ENCODE measurements at places on chromosomes 2 and 18.

DNA sequence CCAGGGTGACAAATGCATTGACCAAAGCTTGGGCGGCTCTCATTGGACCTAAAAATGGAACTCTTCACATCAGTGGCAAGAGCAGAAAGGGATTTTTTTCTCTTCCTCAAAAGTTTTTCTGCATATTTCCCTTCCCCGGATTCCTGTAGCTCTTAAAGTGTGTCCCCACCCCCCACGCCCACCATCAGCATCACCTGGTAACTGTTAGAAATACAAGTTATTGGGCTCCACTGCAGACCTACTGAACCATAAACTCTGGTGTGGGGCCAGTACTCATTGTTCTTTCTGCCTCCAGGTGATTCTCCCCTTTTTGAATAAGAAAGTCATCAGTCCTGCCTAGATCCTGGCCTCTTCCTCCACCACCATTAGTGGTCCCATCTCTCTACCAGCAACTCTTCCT lies 1.3 kb upstream of the MYO5B start:
- no peak for DNase-seq

DNA sequence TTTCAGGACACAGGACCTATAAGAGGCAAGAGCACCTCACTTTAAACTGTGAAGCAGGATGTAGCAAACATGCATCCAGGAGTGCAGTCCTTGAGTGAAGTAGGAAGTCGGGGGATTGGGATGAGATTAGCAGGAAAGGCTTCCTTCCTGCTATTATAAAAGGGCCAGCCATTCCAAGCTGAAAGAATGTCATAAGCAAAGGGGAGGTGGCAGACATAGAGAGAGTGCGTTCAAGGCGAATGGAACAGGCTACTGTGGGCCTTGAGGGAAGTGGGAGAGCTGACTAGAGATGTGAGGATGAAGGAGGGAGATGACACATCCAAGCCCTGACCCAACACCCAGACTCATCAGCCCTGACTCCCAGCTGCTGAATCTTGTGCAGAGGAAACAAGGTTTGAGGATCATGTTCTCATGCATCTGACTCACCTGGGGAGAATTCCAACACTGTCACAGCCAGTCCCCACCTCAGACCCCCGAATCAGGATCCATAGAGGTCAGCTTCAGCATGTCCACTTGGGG lies 63.9 kb downstream of the GYPC start:
- no peak for DNase-seq

DNA sequence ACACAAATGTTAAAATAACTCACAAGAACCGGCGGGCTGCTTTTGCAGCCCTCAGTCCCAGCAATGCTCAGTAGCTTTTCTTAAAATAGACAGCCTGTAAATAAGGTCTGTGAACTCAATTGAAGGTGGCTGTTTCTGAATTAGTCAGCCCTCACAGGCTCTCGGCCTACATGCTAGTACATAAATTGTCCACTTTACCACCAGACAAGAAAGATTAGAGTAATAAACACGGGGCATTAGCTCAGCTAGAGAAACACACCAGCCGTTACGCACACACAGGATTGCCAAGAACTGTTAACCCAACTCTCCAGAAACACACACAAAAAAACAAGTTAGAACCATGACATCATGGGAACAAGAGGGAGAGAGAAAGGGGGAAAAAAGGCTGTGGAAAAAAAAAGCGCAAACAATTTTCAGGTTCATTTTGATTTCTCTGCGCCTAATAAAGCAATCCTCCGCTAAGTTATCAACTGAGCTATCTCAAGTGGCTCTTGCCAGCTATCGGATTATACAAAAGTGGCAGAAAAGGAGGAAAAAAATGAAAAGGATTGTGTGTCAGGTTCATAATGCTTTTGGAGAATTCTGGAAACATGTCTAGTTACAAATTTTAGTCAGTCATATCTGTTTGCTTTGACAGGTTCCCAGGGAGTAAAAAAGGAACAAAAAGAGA lies 89.1 kb downstream of the ZEB2 start:
- DNase-seq = no peak

DNA sequence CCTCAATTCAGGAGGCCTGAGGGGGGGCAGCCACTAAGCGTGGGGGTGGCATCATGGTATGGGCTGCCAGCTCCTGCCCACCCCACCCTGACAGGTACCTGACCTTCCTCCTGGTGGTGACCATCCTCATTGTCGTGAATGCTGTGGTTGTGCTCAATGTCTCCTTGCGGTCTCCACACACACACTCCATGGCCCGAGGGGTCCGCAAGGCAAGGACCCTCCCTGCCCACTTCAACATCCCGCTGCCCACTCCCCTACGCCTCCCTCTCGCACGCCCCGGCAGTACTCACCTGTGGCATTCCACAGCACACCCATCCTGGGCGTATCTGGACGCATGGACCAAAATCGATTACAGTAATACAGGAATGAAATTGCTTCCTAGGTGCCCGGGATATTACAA lies 4.0 kb downstream of the CHRNG start:
- DNase-seq = no peak

GRCh38 chr2:88739985-88740600 lies 48.6 kb downstream of the RPIA start:
- peak; percentile 61 for DNase-seq

GRCh38 chr18:59101830-59102414 lies 37.8 kb upstream of the SEC11C start:
- DNase-seq = no peak

GRCh38 chr2:176398243-176399073 lies 129.2 kb downstream of the MTX2 start:
- no peak for DNase-seq

DNA sequence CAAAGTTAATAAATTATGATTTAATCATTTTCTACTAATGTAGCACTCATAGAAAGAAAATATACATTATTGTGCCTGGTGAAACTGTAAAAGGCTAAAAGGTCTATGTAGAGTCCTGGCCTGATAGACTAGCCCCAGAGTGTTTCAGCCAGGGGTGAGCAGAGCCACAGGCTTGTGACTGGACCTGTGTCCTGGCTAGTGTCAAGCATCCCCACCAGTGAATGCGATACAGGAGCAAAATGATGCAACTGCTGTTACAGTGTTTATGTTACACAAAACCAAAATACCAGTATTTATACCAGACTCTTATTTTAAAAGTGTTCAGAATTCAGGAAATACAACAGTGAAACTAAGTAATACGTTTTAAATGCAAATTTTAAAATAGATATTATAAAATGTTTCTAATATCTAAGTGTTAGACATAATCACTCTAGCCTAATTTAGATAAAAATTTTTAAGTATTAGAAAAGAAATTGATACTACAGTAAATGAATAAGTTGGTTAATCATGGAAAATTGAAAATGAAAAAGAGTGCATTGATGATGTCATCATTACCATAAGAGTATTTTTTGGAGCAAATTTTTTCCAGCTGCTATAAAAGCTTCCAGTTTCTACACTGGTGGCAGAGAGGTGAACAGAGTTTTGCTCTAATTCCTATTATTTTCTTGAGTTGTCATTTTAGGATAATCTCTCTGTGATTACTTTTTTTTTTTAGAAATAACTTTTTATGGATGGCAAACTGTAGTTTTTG lies 6.2 kb upstream of the TSPYL6 start:
- no peak for DNase-seq

- no peak for DNase-seq
Measured at GRCh38 chr2:223614534-223614933, 12.4 kb upstream of the SCG2 start.

DNA sequence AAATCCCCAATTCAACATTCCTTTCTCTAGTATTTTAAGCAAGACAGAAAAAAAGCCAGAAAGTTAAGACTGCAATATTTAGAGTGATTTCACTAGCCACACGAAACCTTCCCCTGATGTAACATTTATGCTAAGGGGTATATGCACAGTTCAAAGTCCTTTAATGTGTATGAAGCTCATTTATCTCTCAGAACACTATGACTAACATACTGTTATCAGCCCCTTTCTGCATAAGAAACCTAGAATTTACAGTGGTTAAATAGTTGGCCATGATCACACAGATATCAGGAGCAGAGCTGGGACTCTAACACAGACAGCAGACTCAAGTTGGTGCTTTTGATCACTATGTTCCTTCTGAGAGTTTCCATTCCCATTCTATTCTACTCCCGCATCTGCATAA lies 185.5 kb downstream of the CDH2 start:
- no peak for DNase-seq

GRCh38 chr2:187075199-187075635 lies 226.2 kb upstream of the ZSWIM2 start:
- DNase-seq = no peak

GRCh38 chr18:31598021-31598805 lies 6.5 kb downstream of the TTR start:
- DNase-seq = peak; percentile 9

- no peak for DNase-seq
Measured at GRCh38 chr2:195697681-195698220, 40.7 kb downstream of the SLC39A10 start.

DNA sequence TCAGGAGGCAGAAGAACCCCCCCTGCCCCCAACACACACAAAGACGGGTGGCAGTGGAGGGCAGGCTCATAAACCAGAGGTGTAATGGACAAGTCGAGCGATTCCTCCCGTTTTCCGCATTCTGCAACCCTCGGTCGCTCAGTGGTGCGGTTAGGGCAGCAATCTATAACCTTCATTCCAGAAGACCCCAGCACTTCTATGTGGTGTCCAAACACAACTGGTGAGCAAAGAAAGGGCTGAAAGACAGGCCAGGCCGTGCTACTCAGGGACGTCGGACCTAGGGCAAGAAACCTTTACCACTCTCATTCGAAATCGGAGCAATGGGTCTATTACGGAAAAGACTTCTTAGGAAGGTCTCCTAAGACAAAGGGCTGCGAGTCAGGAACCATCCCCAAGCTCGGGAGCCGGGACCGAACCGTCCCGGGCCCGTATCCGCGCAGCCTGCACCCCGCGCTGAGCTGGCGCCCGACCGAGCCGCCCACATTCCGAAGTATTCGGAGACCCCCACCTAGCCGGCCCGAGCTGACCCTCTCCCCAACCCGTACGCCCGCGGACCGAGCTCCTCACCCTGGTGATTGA lies 568 bp downstream of the ARL5A start:
- no peak for DNase-seq
